G401 (cell line): ENCODE measurements at places on chromosomes 7 and 10. TPM values are rescaled to one million over a fixed set of nuclear protein-coding genes. Genes with fewer than 3 reads are reported as not detected.

Gene FGFBP3
- 248 and 252 TPM in 2 replicates for total RNA-seq

Gene ACBD7
- total RNA-seq = 7.3 and 13.1 TPM in 2 replicates

DNA sequence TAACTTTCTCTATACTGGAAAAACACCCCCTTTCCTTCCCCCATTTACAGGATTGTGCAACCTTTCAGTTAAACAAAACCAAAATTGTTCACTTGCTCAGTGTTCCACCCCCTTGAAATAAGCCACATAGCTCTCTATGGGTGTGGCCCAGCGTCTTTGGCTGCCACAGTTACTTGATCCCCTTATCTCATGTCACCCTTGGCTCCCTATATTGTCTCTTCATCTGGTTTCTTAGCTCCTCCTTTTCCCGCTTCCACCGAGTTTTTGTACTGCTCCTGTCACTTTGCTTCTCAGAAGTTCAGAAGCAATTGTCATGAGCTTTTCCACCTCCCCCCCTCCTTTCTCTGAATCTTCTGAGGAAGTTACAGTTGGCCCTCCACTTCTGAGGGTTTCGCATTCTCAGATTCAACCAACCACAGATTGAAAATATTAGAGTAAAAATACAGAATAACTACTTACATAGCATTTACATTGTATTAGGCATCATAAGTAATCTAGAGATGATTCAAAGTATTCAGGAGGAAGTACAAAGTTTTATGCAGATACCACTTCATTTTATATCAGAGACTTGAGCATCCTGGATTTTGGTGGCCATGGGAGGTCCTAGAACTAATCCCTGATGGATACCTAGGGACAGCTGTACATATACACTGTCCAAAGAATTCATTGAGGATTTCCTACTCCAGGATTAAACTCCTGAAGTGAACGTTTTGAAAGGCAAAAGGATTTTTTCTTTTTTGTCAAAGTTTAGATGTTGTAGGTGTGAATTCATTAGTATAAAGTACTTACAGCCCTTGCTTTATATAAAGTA is 60.4 kb downstream of the ADD3 start:
- no peak for DNase-seq

DNA sequence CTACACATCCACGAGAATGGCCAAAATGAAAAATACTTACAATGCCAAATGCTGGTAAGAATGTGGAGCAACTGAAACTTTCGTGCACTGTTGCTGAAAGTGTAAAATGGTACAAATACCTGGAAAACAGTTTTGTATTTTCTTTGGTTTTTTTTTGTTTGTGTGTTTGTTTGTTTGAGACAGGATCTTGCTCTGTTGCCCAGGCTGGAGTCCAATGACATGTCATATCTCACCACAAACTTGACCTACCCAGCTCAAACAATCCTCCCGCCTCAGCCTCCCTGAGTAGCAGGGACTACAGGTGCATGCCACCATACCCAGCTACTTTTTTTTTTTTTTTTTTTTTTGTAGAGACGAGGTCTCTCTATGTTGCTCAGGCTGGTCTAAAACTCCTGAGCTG is 35.6 kb upstream of the CAV2 start:
- DNase-seq = no peak

- no peak for DNase-seq
Observed at GRCh38 chr7:9029681-9030530, 596.5 kb downstream of the NXPH1 start.

DNA sequence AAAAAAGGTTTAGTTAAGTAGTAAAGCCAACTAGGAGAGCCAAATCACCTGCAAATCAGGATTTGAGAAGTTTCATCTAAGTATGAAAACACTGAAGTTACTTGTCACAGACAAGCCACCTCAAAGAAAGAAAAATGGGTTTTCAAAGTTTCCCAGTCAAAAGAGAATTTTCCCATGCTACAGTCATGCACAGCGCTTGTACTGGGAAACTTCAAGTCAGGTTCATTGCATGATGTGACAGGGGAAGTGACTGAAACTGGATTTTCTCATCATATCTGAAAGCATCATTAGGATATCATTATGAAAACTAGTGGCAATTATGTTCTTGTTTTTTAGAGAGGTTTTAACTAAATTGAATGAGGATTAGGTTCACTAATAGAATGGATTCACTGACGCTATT is 167.0 kb downstream of the SGMS1 start:
- DNase-seq = no peak

- peak; percentile 25 for DNase-seq
Observed at GRCh38 chr10:125343118-125343925, 183.0 kb upstream of the CTBP2 start.

GRCh38 chr10:21572578-21572977 is 38.5 kb downstream of the MLLT10 start:
- no peak for DNase-seq

- peak; percentile 24 for DNase-seq
Observed at GRCh38 chr7:49840751-49841405, 67.4 kb downstream of the VWC2 start.

GRCh38 chr7:134694299-134694698 is 47.6 kb downstream of the BPGM start:
- no peak for DNase-seq

- peak; percentile 43 for DNase-seq
Observed at GRCh38 chr7:83410989-83411591, 237.8 kb downstream of the SEMA3E start.

GRCh38 chr10:101995451-101996063 is 60.4 kb downstream of the ARMH3 start:
- DNase-seq = no peak

GRCh38 chr10:117226813-117227451 is 14.0 kb upstream of the SLC18A2 start:
- DNase-seq = no peak
